ENCODE measurements at places on chromosomes 16 and 17. TPM values are rescaled to one million over a fixed set of nuclear protein-coding genes. Genes with fewer than 3 reads are reported as not detected.

GRCh38 chr17:40194821-40195220 lies 17.6 kb downstream of the RAPGEFL1 start:
- DNase-seq = no peak

GSG1L gene
- 0.27 TPM for total RNA-seq

DNA sequence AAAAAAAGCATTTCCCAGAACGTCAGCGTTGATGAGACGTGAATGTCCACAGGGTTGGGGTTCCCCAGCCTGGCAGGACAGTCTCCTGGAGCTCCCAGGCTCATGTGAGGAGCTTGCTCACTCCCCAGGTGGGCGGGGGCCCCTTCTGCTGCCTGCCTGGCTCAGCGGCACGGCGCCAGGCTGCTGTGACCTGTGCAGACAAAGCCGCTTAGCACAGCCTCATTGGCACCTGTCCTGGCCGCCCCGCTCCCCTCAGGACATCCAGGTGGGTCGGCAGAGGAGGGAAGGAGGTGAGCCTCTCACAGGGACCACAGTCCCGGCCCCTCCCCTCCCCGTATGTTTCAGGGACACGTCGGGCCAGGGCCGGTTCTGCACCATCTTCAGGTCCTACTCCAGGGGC lies 12.9 kb upstream of the WFIKKN1 start:
- DNase-seq = no peak

DNA sequence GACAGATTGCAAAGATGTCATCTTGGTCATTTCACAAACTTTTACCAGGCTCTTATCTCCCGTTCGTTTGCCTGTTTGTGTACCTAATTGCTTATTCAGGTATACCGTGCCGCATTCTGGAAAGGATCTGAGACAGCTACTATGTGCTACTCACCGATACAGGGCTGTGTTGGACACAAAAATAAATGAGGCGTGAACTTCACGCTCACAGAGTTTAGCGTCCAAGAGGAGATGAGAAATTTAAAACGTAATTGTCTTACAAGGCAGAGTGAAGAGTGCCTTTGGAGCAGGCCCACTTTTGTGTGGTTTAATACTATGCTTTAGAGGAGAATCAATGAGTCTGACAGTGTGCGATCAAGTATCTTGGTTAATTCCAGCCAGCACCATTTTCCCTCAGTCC lies 26.7 kb downstream of the MAF start:
- no peak for DNase-seq

DNA sequence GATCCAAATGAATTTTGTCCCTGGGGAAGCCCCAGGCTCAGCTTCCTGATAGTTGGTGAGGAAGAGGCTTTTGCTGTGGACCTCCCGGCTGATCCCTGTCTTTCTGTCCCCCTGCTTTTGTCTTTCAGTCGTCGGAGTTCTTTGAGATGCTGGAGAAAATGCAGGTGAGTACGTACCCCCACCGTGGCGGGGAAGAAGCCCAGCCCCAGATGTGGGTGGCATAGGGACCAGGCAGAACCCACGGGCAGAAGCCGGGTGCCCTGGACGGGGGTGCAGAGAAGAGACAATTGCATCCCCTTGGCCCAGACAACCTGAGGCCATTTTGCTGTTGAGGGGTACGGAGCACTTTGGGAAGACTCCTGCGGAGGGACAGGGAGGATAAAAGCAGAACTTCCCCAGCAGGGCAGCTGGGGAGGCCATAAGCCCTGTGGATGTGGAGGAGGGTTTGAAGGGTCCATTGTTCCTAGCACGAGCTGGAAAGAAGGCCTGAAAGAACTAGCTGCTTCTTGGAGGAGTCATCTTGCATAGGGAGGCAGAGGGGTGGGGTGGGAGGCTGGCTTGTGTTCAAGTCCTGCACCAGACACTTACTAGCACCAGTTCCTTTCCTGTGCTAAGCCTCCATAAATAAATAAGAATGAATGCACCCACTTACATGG lies 105.6 kb downstream of the OR1D5 start:
- no peak for DNase-seq

CCL23 gene
- total RNA-seq = not detected

GRCh38 chr16:6548507-6548906 lies 784.1 kb upstream of the RBFOX1 start:
- DNase-seq = no peak

CACNG5 gene
- total RNA-seq = not detected

DNA sequence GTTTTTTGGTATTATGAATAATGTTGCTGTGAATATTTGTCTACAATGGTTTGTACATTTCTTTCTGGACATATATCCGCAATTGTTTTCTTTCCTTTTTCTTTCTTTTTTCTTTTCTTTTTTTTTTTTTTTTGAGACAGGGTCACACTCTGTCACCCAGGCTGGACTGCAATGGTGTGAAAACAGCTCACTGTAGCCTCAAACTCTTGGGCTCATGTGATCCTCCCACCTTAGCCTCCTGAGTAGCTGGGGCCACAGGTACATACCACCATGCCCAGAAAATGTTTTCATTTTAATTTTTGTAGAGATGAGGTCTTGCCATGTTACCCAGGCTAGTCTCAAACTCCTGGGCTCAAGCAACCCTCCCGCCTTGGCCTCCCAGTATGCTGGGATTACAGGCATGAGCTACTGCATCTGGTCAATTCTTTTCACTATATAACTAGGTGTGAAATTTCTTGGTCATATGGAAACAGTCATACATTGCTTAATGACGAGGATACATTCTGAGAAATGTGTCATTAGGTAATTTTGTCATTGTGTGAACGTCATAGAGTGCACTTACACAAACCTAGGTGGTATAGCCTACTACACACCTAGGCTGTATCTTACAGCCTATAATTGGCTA lies 15.2 kb downstream of the IL21R start:
- DNase-seq = no peak

DNA sequence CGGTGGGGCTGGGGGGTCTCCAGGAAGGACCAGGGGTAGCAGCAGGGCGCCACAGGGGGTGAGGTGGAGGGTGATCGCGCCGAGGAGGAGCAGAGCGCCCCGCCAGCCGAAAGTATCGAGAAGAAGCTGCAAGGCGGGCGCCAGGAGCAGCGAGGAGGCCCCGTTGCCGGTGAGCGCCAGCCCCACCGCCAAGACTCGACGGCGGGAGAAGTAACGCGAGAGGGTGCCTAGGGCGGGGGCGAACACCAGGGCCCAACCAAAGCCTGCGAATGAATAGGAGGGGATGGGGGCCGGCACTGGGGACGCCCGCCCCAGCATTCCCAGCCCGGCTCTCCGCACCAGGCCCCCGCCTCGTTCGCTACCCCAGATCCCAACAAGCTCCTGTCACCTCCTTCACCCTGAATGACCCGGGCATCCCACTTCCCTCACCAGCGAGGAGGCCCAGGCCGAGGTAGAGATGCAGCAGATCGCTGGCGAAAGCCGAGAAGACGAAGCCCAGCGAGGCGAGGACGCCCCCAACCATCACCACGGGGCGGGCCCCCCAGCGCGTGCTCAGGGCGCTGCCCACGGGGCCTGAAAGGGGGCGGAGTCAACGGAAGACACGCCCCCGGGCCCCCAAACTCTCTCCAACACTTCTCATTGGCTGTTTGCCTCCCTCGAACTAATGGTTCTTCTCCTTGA lies 1.3 kb downstream of the SLC16A11 start:
- no peak for DNase-seq

DNA sequence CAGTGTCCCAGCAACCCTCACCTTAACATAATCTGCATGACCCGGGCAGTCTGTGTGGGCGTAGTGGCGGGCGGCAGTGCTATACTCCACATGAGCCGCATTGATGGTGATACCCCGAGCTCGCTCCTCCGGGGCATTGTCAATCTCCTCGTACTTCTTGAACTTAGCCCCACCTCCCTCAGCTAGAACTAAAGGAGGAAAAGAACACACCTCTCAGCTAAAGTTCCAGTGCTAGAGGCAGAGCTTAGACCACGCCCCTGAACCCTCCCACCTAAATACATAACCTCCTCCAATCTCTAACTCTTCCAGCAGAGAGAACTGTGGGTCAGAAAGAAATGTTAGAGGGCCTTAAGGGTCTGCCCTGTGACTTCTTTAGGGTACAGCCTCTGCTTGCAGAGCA lies 855 bp downstream of the TUFM start:
- DNase-seq = no peak

DNA sequence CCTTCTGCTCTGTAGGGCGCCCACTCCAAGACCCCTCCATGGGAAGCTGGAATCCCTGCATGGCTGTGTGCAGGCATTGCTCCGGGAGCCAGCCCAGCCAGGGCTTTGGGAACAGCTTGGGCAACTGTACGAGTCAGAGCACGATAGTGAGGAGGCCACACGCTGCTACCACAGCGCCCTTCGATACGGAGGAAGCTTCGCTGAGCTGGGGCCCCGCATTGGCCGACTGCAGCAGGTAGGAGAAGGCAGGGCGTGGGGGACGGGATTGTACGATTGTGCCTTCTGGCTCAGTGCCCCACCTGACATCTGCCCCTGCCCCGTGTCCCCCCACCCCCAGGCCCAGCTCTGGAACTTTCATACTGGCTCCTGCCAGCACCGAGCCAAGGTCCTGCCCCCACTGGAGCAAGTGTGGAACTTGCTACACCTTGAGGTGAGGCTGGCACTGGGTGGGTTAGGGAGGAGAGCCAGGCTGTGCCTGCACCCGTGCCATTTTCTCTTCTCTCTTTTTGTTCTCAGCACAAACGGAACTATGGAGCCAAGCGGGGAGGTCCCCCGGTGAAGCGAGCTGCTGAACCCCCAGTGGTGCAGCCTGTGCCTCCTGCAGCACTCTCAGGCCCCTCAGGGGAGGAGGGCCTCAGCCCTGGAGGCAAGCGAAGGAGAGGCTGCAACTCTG lies 8.7 kb upstream of the TMEM88 start:
- no peak for DNase-seq

MSRB1 gene
- total RNA-seq = 28.5 TPM

MYH1 gene
- not detected for total RNA-seq

DNA sequence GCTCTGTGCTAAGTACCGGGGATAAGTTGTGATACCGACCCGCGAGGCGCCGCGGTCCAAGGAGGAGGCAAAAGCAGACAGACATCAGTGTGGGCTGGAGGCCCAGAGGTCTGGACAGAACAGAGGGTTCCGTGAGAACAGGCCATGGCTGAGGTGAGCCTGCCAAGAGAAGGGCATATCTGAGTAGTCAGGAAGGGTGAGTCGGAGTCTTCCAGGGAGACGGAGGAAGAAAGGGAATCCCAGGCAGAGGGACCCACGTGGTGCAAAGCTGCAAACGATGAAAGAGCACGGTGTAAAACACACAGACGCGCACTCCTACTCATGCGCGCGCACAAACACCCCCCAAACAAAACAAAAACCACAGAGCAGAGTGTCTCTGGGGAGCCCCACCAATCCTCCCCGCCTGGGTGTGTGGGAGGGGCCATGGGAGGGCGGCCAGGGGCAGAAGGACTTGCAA lies 18.1 kb downstream of the RHBDL3 start:
- DNase-seq = no peak

GRCh38 chr16:66894948-66895688 lies 14.8 kb downstream of the PDP2 start:
- peak; percentile 45 for DNase-seq

- no peak for DNase-seq
Observed at GRCh38 chr16:57539072-57539796, 2.9 kb upstream of the CCDC102A start.

CCL16 gene
- not detected for total RNA-seq

- no peak for DNase-seq
Observed at GRCh38 chr17:21218101-21218500, 4.1 kb upstream of the TMEM11 start.

SLC47A1 gene
- total RNA-seq = 2.3 TPM

NPW gene
- total RNA-seq = 5.3 TPM

MEIOB gene
- total RNA-seq = not detected

- DNase-seq = no peak
Observed at GRCh38 chr17:9230346-9230745, 209.0 kb downstream of the NTN1 start.

DNA sequence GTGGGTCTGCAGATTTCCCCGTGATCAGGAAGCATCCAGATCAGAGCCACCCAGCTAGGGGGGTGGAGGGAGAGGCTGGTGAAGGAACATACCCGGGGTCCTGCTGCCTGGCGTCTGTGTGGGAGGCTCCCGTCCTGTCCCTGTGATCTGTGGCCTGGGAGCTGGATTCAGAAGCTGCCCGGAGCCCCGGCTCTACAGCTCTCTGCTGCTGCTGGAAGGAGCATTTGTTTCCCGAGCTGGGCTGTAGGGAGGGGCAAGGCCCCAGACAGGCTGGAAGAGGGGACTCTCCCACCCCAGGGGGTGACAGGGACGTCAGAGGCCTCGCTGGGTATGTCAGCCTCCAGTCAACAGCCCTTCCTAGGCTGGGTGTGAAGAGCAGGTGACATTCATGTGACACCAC lies 10.2 kb downstream of the SOX8 start:
- DNase-seq = no peak

DNA sequence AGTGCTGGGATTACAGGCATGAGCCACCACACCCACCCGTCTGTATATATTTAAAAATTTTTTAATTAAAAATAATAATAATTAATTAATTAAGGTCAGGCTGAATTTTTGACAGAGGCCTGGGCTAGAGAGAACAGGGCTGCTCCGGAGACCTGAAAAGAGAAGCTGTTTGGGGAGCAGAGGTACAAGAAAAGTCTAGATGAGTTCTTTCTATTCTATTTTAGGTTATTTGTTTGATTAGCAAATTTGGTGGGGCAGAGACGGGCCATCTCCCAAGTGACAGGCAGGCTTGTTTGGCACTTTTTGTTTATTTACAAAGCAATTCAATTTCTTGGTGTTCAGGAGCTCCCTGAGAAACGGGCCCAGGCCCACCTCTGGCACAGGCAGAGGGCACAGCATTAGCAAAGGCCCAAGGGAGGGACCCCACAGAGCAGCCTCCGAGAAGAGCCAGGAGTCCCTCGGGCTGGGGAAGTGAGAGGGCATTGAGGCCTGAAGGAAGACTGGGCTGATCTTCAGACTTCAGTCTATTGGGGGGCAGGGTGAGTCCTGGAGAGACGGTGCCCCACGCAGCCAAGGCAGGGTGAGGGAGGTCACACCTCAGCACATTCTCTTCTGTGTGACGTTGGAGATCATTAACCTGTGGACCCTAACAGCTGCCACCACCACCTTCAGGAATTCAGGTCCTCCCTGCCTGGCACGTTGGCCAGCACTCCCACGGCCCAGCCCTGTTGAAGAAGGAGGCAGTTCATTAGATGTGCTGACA lies 10.8 kb upstream of the RIPOR1 start:
- DNase-seq = no peak

PIPOX gene
- 5.3 TPM for total RNA-seq

GRCh38 chr17:46738544-46738943 lies 79.9 kb downstream of the WNT3 start:
- no peak for DNase-seq
